Cardiac septum (tissue), 1 donor: ENCODE measurements at places on chromosomes 12 and 14. TPM values are rescaled to one million over a fixed set of nuclear protein-coding genes. Genes with fewer than 3 reads are reported as not detected.

The GLT8D2 gene
- 5.5 TPM for total RNA-seq

The DCN gene
- 480 TPM for total RNA-seq

The TC2N gene
- total RNA-seq, result 1.7 TPM

The RBM19 gene
- 15.7 TPM for total RNA-seq

The KRT74 gene
- total RNA-seq, result not detected

The ZDHHC17 gene
- total RNA-seq, result 26.8 TPM

The HOXC10 gene
- total RNA-seq, result not detected

The GPR68 gene
- total RNA-seq, result 3.4 TPM

The C12orf50 gene
- 0.05 TPM for total RNA-seq

The SLC22A17 gene
- 10.6 TPM for total RNA-seq

The TAS2R9 gene
- total RNA-seq, result not detected

The KIF5A gene
- total RNA-seq, result 0.22 TPM

The RERGL gene
- total RNA-seq, result 0.97 TPM
